MM.1S (cell line): ENCODE measurements at places on chromosomes 12 and 14.

GRCh38 chr12:8697120-8697475 lies 693 bp upstream of the RIMKLB start:
- no peak for DNase-seq

DNA sequence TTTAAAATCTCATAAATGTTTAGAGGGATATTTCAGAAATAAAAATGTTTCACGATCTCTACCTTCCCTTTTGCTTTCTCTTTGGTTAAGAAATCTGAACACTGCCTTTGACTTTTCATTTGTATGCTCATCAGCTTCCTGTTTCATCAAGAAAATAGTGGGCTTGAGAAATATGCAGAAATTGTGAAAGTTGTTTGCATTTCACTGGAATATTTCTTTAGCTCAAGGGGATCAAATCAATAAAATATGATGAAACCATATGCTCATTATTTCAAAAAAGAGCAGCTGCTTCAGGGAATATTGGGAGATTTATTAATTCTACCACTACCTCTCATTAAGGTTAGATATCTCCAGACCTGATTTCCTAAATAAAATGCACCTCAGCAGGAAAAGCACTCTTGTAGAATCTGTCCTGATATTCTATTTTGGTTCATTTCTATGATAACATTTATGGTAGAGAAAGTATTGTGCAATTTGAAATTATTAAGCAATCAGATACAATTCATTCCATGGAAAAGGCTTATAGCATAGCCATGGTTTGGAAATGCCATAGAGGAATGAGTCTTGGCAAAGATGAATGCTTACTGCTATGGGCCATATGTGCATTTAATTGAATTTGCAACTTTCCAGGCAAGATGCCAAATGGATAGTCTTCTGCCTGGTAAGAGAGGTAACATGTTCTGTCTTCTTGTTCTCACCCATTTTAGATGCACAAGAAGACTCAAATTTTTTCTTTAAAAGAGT lies 212.6 kb upstream of the SLC16A7 start:
- DNase-seq: no peak

GRCh38 chr14:99729991-99730875 lies 46.1 kb downstream of the CYP46A1 start:
- peak; percentile 39 for DNase-seq

DNA sequence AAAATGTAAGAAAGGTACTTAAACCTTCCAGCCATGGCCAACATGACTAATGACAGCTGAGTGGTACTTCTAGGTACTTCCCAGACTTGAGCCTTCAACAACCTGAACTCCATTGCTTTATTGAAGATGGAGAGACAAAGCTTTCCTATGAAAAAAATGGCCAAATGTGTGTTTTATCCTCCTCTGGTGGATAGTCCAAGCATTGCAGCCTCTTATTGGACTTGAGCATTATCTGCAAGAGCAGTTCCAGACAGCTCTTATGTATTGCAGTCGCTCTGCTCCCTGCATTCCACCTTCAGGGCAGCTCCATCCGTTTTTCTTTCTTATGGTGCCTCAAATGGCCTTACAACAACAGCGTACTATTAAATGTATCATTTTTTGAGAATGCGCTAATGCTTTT lies 588.2 kb downstream of the NRXN3 start:
- peak; percentile 48 for DNase-seq

GRCh38 chr12:5459051-5459782 lies 27.3 kb downstream of the NTF3 start:
- DNase-seq: no peak

DNA sequence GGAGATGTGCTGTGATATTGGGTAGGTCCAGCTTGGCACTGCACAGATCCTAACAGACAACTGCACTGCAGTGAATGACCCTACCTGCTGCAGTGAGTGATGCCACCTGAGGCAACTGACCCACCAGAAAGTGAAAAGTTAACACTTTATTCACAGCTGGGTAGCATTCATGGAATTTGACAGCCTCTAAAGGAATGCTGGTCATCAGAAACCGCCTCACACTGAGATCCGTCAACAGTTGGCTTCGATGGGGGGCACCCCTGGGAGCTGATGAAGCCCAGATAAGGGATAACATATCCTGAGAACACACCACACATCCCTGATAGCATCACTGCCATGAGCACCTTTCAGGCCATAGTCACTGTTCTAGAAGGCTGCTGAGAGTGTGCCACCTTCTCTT lies 272.4 kb upstream of the CRY1 start:
- no peak for DNase-seq

GRCh38 chr12:89352492-89353187 lies at the start of gene DUSP6:
TSS of gene DUSP6 (minus strand) at chr12:89352501. CDS start at chr12:89352039, 462 bp downstream.
- peak; percentile 98 for DNase-seq

GRCh38 chr12:42442311-42442759 lies 116.4 kb downstream of the PPHLN1 start:
- DNase-seq: no peak

DNA sequence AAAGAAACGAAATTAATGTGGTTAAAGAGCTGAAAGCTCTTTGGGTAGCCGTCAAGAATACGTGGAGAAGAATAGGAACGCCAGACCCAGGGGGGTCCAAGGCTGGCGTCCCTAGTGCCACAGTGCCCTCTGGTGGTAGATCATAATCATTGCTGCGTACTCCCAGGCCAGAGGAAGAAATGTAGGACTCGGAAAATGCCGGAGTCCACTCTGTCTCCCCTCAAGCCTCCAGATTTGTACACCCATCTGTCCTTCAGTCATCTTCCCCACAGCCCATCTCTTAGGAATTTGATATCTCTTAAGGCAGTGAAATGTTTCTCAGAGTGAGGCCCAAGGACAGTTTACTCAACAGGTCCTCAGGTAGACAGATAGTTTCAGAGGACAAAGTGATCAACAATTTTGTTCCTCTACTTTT lies 25.4 kb upstream of the PLEKHG6 start:
- DNase-seq: peak; percentile 66

- no peak for DNase-seq
Measured at GRCh38 chr14:76780875-76781647, 19.8 kb downstream of the VASH1 start.

- peak; percentile 99 for DNase-seq
Measured at GRCh38 chr12:27185234-27186021, 58.7 kb upstream of the STK38L start.

GRCh38 chr12:113439606-113440030 lies 17.4 kb downstream of the SDSL start:
- no peak for DNase-seq

DNA sequence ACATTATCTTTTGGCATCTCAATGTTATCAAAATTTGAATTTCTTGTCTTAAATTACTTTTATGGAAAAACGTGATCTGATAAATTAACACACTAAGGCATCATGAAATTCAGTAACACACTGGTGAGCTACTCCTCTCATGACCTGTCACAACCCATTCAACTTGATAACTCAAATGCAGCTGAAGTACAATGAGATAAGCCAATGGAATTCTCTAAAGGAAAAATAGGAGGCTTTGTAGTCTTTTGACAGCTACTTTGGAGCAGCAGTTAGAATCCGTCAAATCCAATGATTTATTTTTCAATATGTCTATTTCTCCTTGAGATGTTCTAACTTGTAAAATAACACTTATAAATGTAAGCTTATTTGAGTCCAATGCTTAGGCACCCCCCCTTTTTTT lies 1029.4 kb downstream of the TRHDE start:
- no peak for DNase-seq

DNA sequence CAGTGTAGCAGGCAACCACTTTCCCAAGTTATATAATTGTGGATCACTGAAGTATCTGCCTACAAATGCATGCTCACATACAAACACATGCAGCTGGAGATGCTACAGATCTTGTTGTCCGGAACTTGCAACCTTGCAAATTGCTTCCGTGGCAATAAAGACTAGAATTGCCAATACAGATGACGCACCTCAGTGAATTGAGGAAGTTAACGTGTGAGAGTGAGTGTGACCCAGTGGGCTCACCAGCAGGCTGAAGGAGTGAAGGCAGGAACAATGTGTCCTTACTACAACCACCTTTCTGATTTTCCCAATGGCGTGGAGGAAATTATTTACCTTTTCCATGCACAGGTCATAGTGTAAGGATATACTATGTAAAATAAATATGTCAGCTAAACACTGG lies 89.4 kb upstream of the GRIP1 start:
- DNase-seq: no peak
